ENCODE measurements at places on chromosomes 6 and 20. TPM values are rescaled to one million over a fixed set of nuclear protein-coding genes. Genes with fewer than 3 reads are reported as not detected.

DNA sequence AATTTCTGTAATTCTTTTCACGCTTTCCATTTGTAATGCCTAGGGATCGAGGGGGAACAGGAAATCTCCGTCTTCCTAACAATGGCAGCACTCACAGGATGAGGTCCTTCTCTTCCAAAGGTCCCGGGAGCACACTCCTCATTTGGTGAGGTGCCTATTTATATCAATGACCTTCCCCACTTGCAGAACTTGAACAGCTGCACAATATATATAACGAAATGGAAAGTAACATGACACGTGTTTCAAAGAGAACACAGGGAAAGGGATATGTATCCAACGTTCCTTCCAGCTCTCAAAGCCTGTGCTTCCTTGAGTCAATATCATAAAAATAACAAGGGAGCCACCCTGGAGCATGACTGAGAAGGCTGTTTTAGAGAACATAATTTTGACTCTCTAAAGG lies 78.6 kb upstream of the RBM24 start:
- no peak for DNase-seq

GRCh38 chr6:158262755-158263154 lies 49.5 kb upstream of the TULP4 start:
- no peak for DNase-seq

GRCh38 chr6:130018744-130019325 lies 454 bp downstream of the L3MBTL3 start:
- DNase-seq: peak; percentile 2

- DNase-seq: no peak
Measured at GRCh38 chr6:121612927-121613326, 177.5 kb downstream of the GJA1 start.

DNA sequence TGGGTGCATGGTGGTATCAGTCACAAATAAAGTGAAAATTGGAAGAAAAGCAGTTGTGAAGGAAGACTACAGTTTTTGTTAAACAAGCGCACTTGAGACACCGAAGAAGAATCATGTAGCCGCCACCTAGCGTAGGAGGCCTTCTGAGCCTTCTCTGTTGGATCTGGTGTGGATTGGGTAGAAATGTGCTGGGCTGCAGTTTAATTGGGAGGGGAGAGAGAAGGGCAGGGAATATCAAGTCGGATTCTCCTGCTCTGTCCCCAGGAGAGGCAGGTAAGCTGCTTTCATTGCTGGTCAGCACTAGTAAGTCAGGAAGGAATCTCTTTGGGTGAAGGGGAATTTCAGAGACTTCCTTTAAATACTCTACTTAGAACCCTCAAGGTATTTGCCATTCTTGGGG lies 1.2 kb upstream of the FABP7 start:
- no peak for DNase-seq

GRCh38 chr6:169409742-169410312 lies 156.2 kb upstream of the THBS2 start:
- DNase-seq: no peak

DNA sequence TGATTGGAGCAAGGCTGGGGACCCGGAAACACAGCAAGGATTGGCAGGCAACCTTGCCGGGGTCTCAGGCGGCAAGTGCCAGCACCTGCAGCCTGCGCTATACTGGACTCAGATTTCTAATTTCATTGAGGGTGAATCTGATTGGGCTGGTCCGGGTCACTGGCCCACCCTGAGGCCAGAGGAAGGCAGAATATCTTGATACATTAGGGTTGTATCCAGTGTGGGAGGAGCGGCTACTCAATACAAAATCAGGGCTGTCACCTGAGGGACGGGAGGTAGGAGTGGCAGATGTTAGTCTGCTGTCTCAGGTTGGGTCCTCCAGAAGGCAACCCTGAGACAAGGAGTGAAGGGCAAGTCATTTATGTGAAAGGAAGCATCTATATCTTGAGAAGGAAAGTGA lies 40.7 kb downstream of the BFSP1 start:
- DNase-seq: no peak

GRCh38 chr6:155483858-155484257 lies 28.2 kb upstream of the NOX3 start:
- DNase-seq: no peak

- DNase-seq: no peak
Measured at GRCh38 chr6:73503027-73503772, 17.6 kb downstream of the EEF1A1 start.

DNA sequence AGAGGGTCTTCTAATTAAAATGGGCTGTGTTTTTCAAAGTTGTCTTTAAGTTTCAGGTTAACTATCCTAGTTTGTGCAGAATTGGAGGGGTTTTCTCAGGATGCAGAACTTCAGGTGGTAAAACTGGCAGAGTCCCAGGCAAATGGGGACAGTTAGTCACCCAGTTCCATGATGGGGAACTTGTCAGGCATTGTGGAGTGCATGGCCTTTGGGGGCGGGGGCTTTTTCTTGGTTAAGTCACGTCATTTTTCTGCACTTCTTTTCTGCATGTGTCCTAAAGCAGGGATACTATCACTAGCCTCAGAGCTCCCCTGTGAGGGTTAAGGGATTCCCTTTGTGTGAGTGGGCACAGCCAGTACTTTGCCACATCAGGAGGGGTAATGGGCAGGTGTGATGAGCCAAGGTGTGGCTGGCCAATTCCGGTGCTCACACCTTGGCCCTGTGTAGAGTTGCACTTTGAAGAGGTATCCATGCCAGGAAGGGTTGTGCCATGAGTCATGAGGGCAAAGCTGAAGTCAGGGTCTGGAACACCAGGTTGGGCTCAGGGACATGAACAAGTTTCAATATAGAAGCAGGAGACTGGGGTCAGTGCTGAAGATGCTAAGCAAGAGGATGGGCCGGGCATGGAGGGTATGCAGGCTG lies 126.0 kb upstream of the RREB1 start:
- peak; percentile 24 for DNase-seq

GRCh38 chr6:152423216-152424103 lies 213.7 kb downstream of the SYNE1 start:
- DNase-seq: no peak

DNA sequence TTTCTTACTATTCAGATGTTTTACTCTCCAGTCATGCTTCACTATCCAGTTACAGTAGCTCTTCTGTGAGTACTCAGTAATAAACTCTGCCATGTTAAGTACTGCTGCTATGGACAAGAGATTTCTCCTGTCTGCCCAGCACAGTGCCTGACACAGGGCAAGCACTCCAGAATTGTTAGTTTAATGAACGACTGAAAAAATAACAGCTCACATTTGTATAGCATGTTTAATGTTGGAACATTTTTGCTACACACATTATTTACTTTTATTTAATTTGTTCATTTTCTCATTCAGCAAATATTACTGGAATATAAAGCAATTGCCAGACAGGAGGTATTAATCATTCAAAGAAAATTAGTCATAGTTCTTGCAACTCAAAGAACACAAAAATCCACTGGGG lies 142.6 kb upstream of the HMGN3 start:
- DNase-seq: no peak

DNA sequence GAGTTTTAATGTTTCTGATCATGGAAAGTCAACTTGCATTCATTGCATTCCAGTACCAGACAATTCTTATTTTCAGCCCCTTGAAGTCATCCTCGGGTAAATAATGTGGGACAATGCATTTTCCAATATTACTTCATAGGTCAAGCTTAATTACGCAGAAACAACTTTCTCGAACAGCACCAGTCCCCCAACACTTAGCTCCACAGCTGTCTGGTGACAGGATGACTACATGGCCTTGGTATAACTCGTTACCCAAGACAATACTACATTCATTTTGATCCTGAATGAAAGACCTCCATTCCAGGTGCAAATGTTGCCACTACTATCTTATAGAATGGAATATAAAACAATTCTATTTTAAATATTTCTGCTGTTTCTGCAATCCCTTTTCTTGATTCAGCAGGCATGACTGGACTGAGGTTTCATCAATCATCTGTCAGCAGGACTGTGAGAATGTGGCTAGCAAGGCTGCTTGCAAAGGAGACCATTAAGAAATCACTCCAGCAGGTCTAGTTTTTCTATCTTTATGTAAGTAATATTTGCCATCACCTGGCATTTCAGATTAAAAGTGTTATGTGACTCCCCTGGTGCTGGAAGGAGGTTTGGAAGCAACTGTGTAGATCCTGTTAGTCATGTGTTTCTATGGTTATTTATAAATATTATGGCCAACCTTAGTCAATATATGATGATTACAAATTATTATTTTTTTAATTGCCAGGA lies 147.9 kb downstream of the HAO1 start:
- no peak for DNase-seq

DNA sequence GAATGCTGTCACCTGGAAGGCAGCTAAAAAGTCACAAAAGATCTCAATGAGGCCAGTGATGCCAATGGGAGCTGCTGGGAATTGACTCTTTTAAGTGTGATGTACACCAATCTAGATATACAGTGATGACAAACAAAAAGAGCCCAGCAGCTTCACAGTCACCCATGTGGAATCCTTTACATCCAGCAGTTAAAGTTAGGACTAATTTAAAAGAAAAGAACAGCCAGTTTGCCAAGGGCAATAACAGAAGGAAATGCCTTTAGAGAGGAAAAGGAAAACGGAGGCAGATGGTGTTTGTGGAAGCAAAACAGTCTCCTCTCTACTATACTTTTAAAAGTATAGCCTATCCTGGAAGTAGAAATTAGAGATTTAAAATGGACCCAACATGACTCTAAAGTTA lies 873.5 kb downstream of the EPHA7 start:
- DNase-seq: no peak

- DNase-seq: peak; percentile 27
Measured at GRCh38 chr20:42949950-42950349, 239.8 kb downstream of the PTPRT start.

- no peak for DNase-seq
Measured at GRCh38 chr6:39844866-39845265, 52.7 kb downstream of the DAAM2 start.

DNA sequence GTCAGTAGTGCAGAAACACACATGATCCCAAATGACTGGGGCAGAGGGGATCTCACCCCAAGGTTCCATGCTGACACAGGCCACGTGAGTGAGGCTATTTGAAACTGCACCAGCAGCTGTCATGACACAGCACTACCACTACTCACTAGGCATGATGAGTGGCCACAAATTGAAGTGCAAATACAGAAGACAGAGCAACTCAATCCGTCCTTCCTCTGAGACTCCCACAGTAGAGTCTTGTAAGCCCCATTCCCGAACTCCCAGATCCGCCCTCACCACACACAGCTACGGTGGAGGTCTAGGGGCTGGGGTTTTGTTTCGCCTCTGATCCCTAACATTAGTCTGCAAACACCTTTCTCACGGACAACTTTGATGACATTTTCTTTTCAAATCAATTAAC lies 113.3 kb upstream of the NUP153 start:
- DNase-seq: no peak

DNA sequence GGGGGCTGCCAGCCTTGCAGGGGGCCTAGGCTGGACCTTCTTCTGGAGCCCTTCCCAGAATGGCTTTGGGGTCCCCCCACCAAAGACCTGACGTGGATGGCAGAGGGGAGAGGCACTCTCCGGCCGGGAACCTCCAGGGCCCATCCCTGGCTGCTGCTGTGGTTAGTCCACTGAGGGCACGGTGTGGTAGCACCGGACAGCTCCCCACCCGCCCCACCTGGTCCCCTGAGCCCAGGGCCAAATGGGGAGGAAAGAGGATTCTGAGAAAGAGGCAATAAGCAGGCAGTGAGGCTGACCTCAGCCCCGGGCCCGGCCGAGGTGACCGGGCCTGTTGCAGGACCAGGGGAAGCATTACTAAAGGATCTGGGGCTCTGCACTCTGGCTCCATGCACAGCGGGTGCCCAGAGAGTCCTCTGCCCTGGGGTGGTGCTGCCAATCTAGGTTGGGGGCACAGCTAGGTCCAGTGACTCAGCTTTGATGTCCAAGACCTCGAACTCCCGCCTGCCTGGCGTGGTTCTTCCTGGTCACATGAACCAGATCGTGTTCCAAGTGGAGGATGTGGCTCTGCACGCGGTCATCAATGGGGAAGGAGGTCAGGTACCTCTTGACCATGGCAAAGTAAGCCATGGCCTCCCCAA lies 2.2 kb downstream of the CENPB start:
- DNase-seq: no peak

GRCh38 chr6:153357391-153357790 lies 226.3 kb upstream of the RGS17 start:
- no peak for DNase-seq

DNA sequence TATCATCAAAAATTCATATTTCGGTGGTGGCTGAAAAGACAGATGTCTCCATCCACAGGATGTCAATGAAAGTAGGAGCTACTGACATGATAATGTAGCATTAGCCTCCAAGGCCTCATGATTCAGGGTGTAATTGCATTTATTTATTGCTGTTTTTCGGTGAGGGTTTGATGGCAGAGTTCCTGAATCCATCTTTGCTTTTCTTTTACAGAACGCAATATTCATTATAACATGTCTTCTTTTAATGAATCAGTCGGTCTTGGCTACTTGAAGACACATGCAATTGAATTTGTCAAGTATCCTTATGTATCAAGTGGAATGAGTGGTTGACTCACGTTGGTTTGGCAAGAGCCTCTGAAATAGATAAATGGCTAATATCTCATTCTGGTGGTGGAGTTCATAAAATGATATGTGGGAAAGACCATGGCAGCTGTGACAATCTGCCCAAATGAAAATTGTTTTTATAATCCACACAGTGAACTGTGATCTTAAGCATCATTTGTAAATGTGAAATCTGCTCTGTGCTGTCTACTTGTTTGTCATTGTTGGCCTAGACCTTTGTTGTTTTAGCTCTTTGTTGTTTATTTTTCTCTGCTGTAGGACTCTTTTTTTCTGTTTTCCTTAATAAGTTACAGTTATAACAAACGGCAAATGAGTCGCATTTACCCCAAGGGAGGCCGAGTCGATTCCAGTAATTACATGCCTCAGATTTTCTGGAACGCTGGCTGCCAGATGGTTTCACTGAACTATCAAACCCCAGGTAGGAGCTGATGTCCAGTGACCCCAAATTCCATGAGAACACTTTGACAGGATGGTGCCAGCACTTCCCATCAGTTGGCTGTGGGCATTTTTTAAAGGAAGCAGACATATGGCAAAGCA lies 105.7 kb upstream of the LAMP5 start:
- no peak for DNase-seq

DNA sequence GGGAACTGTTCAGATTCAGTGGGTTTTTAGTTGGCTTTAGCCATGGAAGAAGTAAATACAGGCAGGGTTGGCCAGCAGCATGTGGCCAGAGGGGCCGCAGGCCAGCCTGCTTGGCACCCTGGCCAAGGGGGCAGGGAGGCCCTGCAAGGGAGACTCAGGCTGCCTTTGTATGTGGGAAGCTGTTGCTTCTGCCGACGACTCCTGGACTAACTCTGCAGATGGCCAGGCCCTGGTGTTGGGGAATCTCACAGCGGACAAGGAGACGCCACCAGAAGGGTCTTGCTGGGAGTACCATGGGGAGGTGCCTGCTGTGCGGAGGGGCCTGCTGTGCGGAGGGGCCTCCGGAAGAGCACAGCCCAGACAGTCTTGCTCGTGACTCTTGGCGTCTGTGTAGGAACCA lies 25.2 kb downstream of the PYGB start:
- DNase-seq: no peak

The GLP1R gene
- 4.8 TPM for total RNA-seq

The COL9A1 gene
- total RNA-seq: not detected

The DEFB124 gene
- not detected for total RNA-seq

The IPCEF1 gene
- total RNA-seq: 0.29 TPM

The FOXC1 gene
- 16.5 TPM for total RNA-seq

The SYTL3 gene
- total RNA-seq: 15.0 TPM

The MYLK2 gene
- 1.3 TPM for total RNA-seq

The ENPP1 gene
- total RNA-seq: 7.7 TPM

Measured in Calu3 (cell line).